ENCODE measurements at places on chromosomes 6 and 20.

- peak; percentile 4 for DNase-seq
These were observed 102.9 kb upstream of the PRL start for GRCh38 chr6:22399693-22400092.

DNA sequence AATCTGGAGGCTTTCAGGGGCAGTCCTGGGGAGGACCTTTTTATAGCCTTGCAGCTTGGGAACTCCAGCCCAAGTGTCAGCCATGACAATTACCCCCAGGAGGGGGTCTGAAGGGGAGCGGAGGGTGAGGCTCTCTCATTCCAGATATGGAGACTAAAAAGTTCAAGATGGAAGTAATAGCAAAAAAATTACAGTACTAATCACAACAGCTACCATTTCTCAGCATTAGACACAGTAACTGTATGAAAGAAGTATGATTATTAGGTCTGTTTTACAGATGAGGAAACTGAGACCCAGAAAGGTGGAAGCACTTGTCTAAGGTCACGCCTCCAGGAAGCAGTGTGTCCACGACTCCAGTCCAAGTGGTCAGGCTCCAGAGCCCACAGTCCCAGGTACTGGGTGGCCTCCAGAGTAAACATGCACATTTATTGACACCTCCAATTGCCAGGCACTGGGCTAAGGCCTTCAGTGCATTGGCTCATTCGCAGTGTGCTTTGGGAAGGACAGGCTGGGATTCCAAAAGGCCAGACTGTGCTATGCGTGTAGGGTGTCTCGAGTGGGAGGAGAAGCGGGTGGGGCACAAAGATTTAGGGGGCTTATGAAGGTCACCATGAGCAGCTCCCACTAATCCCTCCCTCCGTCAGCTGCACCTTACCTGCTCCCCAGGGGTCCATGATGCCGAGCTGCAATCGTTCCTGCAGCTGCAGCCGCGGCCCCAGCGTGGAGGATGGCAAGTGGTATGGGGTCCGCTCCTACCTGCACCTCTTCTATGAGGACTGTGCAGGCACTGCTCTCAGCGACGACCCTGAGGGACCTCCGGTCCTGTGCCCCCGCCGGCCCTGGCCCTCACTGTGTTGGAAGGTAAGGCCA lies 2.3 kb downstream of the NRSN2 start:
- no peak for DNase-seq

DNA sequence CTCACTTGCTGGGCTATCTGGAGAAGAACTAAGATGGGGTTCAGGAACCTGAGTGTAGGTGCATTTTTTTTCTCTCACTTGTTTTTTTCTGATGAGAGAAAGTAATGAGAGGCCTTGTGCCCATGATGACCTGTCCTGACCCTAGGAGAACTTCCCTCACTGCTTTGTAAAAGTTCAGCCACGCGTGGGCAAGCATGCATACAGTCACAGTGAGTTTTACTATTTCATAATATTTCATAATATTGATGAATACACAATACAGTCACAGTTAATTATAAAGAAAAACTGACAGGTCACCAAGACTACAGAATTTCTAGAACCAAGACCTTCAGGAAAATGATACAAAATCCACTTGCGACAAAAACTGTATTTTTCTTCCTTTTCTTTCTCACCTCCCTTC lies 111.8 kb downstream of the MAP7 start:
- no peak for DNase-seq

DNA sequence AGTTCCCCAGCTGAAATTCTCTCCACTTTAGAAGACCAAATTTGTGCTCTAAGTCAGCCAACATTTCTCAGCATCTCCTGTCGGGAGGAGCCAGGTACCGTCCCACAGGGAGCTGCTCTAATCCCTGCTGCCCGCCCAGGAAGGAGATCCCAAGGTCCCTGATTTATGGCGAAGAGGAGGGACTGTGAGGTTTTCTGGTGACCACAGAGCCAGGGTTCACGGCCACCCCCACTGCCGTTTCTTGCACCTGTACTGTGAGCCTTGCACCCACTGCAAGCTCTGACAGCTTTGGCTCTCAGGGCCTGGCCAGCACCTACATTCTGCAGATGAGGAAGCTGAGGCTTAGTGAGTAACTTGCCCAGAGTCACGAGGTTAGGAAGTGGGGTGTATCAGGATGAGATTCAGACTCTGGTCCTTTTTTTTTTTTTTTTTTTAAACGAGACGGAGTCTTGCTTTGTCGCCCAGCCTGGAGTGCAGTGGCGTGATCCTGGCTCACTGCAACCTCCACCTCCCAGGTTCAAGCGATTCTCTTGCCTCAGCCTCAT lies 34.9 kb downstream of the FOXC1 start:
- DNase-seq: no peak

GRCh38 chr6:4907602-4908001 lies 96.2 kb downstream of the RPP40 start:
- no peak for DNase-seq

- no peak for DNase-seq
These were observed 71.7 kb downstream of the ATP9A start for GRCh38 chr20:51696304-51697071.

DNA sequence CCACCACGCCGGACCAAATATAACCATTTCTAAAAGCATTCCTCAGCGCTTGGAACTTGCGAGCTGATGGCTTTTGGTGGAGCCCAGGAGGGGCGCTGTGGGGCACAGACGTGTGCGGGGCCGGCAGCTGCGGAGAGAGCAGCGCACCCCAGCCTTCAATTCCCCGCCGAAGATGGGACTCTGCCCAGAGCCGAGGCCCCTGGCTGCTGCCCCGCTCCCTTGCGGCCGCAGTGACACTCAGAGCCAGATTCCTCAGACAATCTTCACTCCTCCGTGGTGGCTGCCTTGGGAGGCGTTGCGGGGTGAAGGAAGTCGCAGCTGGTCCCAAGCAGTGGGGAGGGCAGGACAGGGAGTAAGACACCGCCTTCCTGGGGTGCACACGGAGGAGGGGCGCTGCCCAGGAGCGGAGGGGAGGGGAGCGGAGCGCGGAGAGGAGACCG lies 87.7 kb downstream of the TMEM242 start:
- no peak for DNase-seq

- DNase-seq: no peak
These were observed 115.5 kb upstream of the AFDN start for GRCh38 chr6:167711211-167711610.

DNA sequence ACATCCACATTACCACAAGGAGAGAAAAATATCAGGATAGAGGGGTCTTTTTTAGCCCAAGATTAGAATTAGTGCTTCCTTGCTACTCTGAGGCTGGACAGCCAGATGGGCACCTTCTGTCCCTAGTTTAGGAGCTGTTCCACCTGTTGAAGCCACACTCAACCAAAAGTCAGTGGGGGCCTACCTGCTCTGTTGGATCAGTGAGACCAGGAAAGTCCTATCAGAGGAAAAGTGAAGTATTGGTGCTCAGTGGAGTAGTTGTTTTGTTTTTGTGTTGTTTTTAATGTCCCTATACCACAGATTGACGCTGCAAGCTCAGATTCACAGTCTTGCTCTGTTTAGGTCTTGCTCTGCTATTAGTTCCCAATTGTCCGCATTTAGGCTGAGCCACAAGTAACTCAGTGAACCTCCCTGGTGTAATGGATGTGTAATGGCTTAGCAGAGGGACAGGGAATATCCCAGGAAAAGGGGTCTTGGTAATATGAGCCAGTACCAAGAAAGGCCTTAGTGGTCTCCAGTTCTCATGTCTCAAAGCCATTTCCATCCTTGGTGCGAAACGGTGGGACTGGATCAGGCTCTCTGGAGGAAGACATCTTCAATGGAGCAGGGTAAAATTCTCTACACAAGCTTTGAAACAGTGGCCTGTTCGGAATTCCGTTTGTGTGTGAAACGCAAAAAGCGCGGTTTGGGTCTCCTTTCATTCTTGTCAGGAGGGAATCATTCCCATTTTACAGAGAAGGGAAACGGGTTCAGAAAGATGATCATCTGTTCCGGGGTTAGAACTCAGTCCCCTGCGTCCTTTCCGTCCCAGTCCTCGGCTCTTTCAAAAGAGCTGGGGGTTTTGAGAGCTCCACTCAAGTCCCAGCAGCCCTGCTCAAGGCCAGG lies 631 bp upstream of the PABPC1L start:
- DNase-seq: no peak

GRCh38 chr20:12028771-12029170 lies 111.1 kb downstream of the BTBD3 start:
- DNase-seq: no peak

- DNase-seq: no peak
These were observed 41.6 kb downstream of the CYP39A1 start for GRCh38 chr6:46610862-46611553.

- DNase-seq: no peak
These were observed 33.4 kb downstream of the LRRC1 start for GRCh38 chr6:53828215-53828614.

DNA sequence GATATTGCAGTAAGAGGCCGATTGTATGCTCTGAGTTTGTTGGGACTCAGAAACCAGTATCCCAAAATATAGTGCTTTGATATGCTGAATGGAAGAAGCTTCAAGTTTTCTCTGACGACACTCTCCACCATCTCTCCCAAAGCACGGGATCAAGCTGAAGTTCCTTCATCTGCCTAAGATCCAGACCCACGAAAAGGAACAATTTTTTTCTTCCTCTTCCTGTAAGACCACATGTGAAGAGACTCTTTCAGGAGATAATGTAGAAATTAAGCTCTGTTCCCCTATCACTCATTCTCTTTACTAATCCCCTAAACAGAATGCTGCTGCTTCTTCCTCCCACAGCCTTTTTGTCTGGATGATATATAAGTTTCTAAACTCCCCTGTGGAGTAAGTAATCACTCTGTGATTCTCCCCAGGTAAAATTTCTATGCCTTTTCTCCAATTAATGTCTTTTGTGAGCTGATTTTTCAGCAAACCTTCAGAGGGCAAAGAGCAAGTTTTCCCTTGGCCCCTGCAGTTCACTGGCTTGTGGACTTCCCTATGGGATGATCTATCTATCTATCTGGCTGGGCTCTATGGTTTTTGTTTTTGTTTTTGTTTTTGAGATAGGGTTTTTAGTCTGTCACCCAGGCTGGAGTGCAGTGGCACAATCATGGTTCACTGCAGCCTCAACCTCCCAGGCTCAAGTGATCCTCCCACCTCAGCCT lies 13.5 kb upstream of the PNRC1 start:
- no peak for DNase-seq

DNA sequence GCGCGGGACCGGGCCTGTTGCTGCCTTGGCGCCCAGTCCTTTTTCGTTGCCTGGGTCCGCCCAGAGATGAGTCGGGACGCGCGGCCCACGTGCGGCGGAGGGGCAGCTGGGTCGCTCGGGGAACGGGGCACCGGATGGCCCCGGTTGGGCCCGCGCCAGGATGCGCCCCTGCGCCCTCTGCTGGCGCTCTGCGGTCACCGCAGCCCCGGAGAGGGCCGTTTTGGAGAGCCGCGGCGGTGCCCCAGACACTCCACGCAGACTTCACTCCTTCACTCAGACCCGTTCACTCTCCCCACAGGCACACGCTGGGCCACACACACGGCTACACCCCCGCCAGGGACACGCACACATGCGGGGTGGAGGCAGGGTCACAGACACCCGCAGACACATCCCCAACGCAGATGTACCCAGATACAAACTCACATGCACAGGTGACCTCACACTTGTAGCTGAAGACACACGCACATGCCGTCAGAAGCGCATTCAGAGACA lies 38.8 kb downstream of the SRC start:
- peak; percentile 50 for DNase-seq

DNA sequence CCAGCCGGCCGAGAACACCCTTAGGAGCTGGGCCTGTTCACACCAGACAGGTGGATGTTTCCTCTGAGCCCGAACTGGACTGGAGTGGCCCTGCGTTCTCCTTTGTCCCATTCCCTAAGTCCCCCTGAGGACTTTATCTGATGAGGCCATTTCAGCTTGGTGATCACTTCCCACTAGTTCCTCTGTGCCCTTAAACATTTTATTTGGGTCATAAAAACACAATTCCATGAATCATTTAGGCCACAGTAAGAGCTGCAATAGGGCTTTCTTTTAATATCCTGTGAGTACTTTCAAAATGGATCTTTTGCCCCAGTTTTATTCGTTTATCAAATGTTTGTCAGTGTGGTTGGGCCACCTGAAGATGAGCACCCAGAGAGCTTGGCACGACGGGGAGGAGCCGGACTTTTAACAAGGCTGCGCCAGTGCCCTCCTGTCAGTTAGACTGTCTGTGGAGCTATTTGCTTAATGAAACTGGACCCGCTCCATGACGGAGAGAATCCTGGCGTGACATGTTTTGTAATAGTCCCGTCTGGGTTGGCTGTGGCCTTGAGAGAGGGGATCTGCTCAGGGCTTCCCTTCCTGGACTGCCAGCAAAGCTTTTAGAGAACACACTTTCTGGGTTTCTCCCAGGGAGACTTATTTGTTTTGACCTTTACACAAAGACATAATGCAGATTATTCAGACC lies 53.5 kb downstream of the ZDHHC14 start:
- DNase-seq: no peak

DNA sequence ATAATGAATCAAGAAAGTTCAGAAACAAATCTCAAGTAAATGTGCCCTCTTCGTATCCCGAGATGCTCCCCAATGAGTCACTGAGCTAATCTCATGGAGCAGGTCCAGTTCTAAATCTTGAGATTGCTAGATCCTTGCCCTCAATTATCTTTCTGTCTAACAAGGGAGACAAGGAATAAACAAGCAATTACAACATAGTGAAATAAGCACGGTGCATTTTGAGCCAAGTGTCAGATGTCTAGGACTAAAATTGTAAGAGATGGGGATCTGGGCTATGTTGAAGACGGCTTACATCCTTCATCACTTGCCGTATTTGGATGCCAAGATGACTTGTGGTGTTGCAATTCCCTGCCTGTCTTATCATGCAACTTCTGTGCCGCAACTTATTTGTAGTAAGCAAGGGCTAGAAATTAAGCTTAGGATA lies 56.5 kb upstream of the ADGRF1 start:
- no peak for DNase-seq

DNA sequence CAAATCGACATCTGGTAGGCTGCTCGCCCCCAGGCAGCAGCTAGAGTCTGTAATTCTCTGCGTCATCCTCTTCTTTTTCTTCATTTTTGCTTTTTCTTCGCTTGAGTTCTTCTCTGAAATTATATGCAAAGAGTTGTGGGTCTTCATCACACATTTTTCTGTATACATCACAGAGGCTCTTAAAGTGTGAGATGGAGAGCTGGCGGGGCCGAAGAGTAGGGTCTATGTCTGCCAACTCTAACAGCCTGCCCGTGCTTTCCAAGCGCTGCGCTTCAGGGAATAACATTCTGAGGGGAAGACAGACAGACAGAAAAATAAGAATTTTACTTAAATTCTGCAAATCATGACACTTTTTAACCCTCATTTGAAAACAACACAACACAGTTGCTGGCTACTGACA lies 6.0 kb upstream of the CLDN20 start:
- DNase-seq: no peak

DNA sequence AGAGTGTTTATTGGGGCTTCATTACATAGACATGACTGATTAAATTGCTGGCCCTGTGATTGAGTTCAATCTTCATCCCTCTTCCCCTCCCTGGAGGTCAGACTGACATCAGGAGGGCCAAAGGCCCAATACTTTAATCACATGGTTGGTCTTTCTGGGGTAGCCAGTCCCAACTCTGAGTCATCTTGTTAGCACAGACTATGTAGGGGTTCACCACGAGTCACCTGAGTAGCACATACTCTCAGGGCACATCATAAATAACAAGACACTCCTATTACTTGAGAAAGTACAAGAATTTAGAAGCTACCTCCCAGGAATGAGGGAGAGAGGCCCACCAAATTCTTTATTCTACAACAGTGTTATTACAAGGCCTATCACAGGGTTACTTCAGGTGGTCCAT lies 11.3 kb downstream of the GINS1 start:
- no peak for DNase-seq

GRCh38 chr20:2132461-2132901 lies 30.9 kb downstream of the STK35 start:
- DNase-seq: no peak

- DNase-seq: no peak
These were observed 71.2 kb downstream of the COL19A1 start for GRCh38 chr6:69937402-69938136.

GRCh38 chr20:3678198-3678597 lies 3.6 kb downstream of the ADAM33 start:
- no peak for DNase-seq

Data from T1000 (cell line).